ENCODE measurements at places on chromosomes 6 and 20. TPM values are rescaled to one million over a fixed set of nuclear protein-coding genes. Genes with fewer than 3 reads are reported as not detected.

The OR12D3 gene
- not detected for total RNA-seq

The CPNE1 gene
- total RNA-seq, result 163 TPM

DNA sequence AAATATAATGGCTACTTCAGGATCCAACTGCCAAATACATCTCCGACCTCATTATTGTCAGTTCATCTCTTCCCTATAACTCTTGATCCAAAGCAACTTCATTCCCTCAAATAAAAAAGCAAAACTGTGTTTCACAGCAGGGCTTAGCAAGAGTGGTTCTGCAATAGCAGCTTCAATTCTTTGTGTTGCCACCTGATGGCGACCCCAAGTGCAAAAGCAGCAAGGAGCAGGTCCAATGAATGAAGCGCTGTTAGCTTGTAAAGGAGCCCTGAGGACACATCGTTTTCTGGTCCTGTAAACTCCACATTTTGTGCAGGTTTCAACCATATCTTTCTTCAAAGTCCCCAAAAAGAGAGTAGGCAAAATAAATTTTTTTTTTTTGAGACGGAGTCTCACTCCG is 19.6 kb downstream of the RTN4IP1 start:
- DNase-seq, result no peak

GRCh38 chr20:45341579-45341938 is 6.7 kb downstream of the SDC4 start:
- no peak for DNase-seq

- DNase-seq, result no peak
Measured at GRCh38 chr6:150302520-150303176, 66.2 kb upstream of the IYD start.
